PC-9 (cell line): ENCODE measurements at places on chromosomes 5 and 9. TPM values are rescaled to one million over a fixed set of nuclear protein-coding genes. Genes with fewer than 3 reads are reported as not detected.

Gene LIX1
- not detected in 2 replicates for total RNA-seq

Gene QRFP
- total RNA-seq: not detected in 2 replicates

Gene TOMM5
- total RNA-seq: 60.0 and 78.2 TPM in 2 replicates

Gene SPINK13
- total RNA-seq: not detected in 2 replicates

Gene FST
- total RNA-seq: 0.63 and 0.65 TPM in 2 replicates

Gene HMGCS1
- 152 and 189 TPM in 2 replicates for total RNA-seq

Gene CAMK4
- total RNA-seq: not detected in 2 replicates

Gene RNF180
- not detected in 2 replicates for total RNA-seq
